ENCODE measurements at places on chromosomes 6 and 20. TPM values are rescaled to one million over a fixed set of nuclear protein-coding genes. Genes with fewer than 3 reads are reported as not detected.

The WFDC10B gene
- total RNA-seq: not detected

The IMPG1 gene
- not detected for total RNA-seq

The SDC4 gene
- total RNA-seq: 79.3 TPM

The PREX1 gene
- total RNA-seq: 63.9 TPM

The SAPCD1 gene
- 2.4 TPM for total RNA-seq

The RAB23 gene
- 8.1 TPM for total RNA-seq

The PNPLA1 gene
- total RNA-seq: not detected

The PPP1R14C gene
- not detected for total RNA-seq

The COL10A1 gene
- not detected for total RNA-seq

The GSTA3 gene
- not detected for total RNA-seq

The C6orf58 gene
- total RNA-seq: not detected

The PGC gene
- total RNA-seq: not detected

All from dermis blood vessel endothelial cell (primary cell).